ENCODE measurements at places on chromosomes 12 and 14.

DNA sequence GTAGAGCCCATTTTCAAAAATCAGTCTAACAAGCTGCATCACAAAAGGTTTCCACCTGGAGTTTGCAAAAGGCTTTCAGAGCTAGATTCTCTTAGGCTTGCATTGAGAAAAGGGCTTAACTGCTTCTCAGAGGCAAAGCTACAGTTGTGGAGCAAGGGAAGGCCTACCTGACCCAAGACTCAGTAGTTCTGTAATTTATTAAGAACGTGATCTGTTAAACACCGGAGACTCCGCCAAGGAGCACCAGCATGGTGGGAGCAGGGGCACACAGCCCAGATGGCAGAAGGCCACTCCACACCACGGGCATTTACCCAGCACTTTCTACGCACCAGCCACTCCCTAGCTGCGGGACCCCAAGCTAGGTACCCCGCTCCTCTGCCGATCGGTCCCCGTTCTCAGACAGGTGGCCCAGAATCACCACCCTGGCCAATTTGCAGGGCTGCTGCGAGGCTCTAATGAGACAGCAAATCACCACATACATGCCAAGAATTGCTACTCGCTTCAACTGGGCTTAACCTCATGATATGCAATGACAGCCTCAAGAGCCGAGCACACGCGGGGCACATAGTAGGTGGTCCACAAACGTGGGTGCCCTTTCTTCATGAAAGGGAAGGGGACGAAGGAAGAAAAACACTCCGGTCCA is 1.5 kb downstream of the ITPK1 start:
- no peak for ATAC-seq

DNA sequence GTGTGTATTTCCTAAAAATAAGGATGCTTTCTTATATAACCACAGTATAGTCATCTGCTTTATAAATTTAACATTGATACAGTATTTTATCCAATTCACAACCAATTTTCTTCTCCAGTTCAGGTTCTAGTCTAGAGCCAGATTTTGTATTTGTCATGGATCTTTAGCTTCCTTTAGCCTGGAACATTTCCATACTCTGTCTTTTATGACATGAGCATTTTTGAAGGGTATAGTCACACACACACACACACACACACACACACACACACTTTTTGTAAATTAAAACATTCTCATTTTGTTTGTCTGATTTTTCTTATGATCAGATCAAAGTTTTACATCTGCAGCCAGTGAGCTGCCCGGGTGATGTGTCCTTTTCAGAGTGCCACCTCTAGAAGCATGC is 25.4 kb downstream of the CGRRF1 start:
- no peak for ATAC-seq

- ATAC-seq: no peak
Measured at GRCh38 chr14:59998564-59998963, 78.6 kb downstream of the LRRC9 start.

GRCh38 chr12:72717036-72717435 is 444.9 kb downstream of the TRHDE start:
- no peak for ATAC-seq

DNA sequence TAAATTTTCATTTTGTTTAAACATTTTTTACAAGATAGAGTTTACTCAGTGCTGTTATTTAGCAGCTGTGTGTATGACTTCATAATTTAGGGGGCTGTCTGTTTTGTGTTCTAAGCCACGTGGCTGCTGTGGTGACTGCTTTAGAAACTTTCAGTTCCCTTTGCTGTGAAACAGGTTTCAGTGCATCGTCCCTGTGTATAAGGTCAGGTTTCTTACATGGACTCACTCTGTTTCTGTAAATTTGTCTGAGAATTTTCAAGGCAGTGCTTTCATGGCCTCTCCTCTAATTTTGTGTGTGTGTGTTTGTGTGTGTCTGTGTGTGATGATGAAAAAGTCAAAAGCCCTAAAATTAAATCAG is 32.4 kb downstream of the BICD1 start:
- ATAC-seq: no peak

DNA sequence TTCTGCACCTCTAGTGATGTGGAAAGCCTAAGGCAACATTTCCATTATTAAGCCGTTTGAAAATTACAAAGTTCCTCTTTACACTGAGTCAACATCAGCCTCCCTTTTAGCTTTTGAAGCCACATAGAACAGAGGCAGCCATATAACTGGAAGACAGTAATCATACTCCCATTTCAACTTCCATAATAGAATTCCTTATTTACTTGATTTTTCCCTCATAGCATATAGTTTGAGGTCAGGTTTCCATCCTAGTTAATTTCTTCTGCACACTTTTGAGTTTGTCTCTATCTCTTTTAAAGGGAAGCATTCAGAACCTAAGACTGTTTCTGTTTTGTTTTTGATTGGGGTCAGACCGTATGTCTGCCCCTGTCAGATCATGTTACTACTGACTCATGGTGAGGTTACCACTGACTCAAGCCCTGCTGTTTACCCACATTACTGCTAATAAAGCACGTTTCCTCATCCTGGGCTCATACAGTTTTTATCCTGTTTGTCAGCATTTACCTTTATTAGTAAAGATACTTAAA is 161.0 kb downstream of the SLC38A4 start:
- peak; percentile 84 for ATAC-seq
